ENCODE measurements at places on chromosomes 1 and 21. TPM values are rescaled to one million over a fixed set of nuclear protein-coding genes. Genes with fewer than 3 reads are reported as not detected.

GRCh38 chr1:211885747-211886522, 55.4 kb upstream of the LPGAT1 start:
- H3K27ac ChIP-seq, result no peak overlapping the region
- no peaks in the 10 kb centered on the region for H3K27me3 ChIP-seq
- H3K4me3 ChIP-seq, result no peak overlapping the region
- peak; percentile 40 for DNase-seq
- H3K36me3 ChIP-seq, result no peaks in the 10 kb centered on the region

- no peaks in the 10 kb centered on the region for H3K36me3 ChIP-seq
- no peaks in the 10 kb centered on the region for H3K4me1 ChIP-seq
- H3K4me3 ChIP-seq, result no peak overlapping the region
- no peaks in the 10 kb centered on the region for H3K27me3 ChIP-seq
Measured at GRCh38 chr21:15928686-15929425, 199.1 kb downstream of the USP25 start.

- peaks cover 3% of the 10 kb centered on the region for H3K27me3 ChIP-seq
- H3K4me3 ChIP-seq, result no peak overlapping the region
- no peaks in the 10 kb centered on the region for H3K36me3 ChIP-seq
- no peak for DNase-seq
- H3K27ac ChIP-seq, result no peak overlapping the region
- H3K4me1 ChIP-seq, result no peaks in the 10 kb centered on the region
Measured at GRCh38 chr1:162236201-162236600, 140.5 kb downstream of the SPATA46 start.

- H3K27ac ChIP-seq, result no peak overlapping the region
- H3K4me3 ChIP-seq, result no peak overlapping the region
- no peaks in the 10 kb centered on the region for H3K4me1 ChIP-seq
- H3K27me3 ChIP-seq, result no peaks in the 10 kb centered on the region
Measured at GRCh38 chr1:180310095-180310494, 80.0 kb downstream of the LHX4 start.

Gene SYNC
- polyA plus RNA-seq, result 4.7 TPM

- H3K4me1 ChIP-seq, result no peaks in the 10 kb centered on the region
- no peaks in the 10 kb centered on the region for H3K36me3 ChIP-seq
- H3K4me3 ChIP-seq, result no peak overlapping the region
- no peak overlapping the region for H3K27ac ChIP-seq
Measured at GRCh38 chr1:219523411-219523810, 89.5 kb downstream of the ZC3H11B start.

Gene HMGCS2
- 8.3 TPM for polyA plus RNA-seq
